ENCODE measurements at places on chromosomes 7 and 10. TPM values are rescaled to one million over a fixed set of nuclear protein-coding genes. Genes with fewer than 3 reads are reported as not detected.

GRK5 gene
- 14.5 TPM for polyA plus RNA-seq

ACBD5 gene
- polyA plus RNA-seq: 11.8 TPM

PRR15 gene
- not detected for polyA plus RNA-seq

CYP3A7 gene
- not detected for polyA plus RNA-seq

PARP12 gene
- polyA plus RNA-seq: 30.1 TPM

CFAP70 gene
- polyA plus RNA-seq: 0.25 TPM

ZNF775 gene
- 7.6 TPM for polyA plus RNA-seq

CPED1 gene
- polyA plus RNA-seq: not detected

NUTM2A gene
- not detected for polyA plus RNA-seq

PRPF18 gene
- 40.0 TPM for polyA plus RNA-seq

C10orf53 gene
- not detected for polyA plus RNA-seq

RALA gene
- 57.0 TPM for polyA plus RNA-seq

MOGAT3 gene
- not detected for polyA plus RNA-seq

SPDYE11 gene
- not detected for polyA plus RNA-seq

LIPF gene
- polyA plus RNA-seq: not detected

OPALIN gene
- not detected for polyA plus RNA-seq

EBF3 gene
- polyA plus RNA-seq: not detected

CRHR2 gene
- polyA plus RNA-seq: not detected

HDAC9 gene
- polyA plus RNA-seq: 4.1 TPM

ITPRID1 gene
- not detected for polyA plus RNA-seq

DDC gene
- polyA plus RNA-seq: not detected

CLRN3 gene
- polyA plus RNA-seq: not detected

Measured in CD4-positive, CD25-positive, alpha-beta regulatory T cell (primary cell).